Pancreas (tissue), 10 donors: ENCODE measurements at places on chromosomes 6 and 20. TPM values are rescaled to one million over a fixed set of nuclear protein-coding genes. Genes with fewer than 3 reads are reported as not detected.

Gene ZBTB46
- 3.1 TPM for total RNA-seq

Gene DOK5
- total RNA-seq: 1.2 TPM

- DNase-seq: no peak
Measured at GRCh38 chr20:13430346-13431002, 208.3 kb downstream of the TASP1 start.

Gene E2F1
- 0.31 TPM for total RNA-seq

- DNase-seq: no peak
Measured at GRCh38 chr20:8658103-8658502, 410.8 kb upstream of the PLCB4 start.

Gene CCN5
- 2.0 TPM for total RNA-seq

Gene HLA-DMB
- total RNA-seq: 1.9 TPM

- DNase-seq: no peak
Measured at GRCh38 chr6:20440296-20440695, 38.6 kb downstream of the E2F3 start.

Gene PMEPA1
- total RNA-seq: 26.3 TPM
